HFFc6 (cell line): ENCODE measurements at places on chromosomes 16 and 17. TPM values are rescaled to one million over a fixed set of nuclear protein-coding genes. Genes with fewer than 3 reads are reported as not detected.

GRCh38 chr16:57242650-57243049 lies 2.4 kb upstream of the ARL2BP start:
- no peak overlapping the region for H3K4me3 ChIP-seq
- H3K27me3 ChIP-seq = peaks cover 2% of the 10 kb centered on the region
- no peak for DNase-seq
- no peak overlapping the region for H3K27ac ChIP-seq
- peaks cover 26% of the 10 kb centered on the region for H3K36me3 ChIP-seq
- H3K4me1 ChIP-seq = peaks cover 18% of the 10 kb centered on the region

DNA sequence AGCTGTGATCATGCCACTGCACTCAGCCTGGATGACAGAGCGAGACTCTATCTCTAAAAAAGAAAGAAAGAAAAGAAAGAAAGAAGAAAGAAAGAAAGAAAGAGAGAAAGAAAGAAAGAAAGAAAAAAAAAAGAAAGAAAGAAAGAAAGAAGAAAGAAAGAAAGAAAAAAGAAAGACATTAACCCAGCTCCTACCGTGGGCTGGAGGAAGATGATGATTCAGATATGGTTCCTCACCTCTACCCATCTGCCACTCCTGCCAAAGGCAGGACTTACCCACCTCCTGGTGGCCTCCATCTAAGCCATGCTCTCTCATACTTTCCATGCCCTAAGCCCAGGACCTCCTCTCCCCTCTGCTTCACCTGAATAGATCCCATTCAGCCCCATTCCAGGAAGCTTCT lies 93.3 kb upstream of the LHX1 start:
- DNase-seq = no peak
- H3K4me1 ChIP-seq = no peaks in the 10 kb centered on the region
- H3K27ac ChIP-seq = no peak overlapping the region
- H3K36me3 ChIP-seq = peaks cover 5% of the 10 kb centered on the region; the same call in 1 of the 2 replicates
- H3K4me3 ChIP-seq = no peak overlapping the region

- no peaks in the 10 kb centered on the region for H3K4me1 ChIP-seq
- H3K36me3 ChIP-seq = no peaks in the 10 kb centered on the region
- H3K4me3 ChIP-seq = no peak overlapping the region
Measured at GRCh38 chr16:71537643-71538042, 11.4 kb downstream of the CHST4 start.

DNA sequence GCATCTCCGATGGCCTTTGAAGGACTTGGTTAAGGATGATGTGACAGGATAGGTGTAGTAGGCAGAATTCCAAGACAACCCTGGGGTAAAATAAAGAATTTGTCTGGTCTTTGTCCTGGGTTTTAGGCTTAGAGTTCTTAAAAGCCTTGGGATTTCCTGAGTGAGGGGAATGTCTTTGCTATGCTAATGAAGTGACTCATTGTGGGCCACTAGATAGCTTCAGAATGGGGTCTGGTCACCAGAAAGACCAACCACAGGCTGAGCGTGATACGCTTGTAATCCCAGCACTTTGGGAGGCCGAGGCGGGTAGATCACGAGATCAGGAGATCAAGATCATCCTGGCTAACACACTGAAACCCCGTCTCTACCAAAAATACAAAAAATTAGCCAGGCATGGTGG lies 182.8 kb upstream of the TOX3 start:
- H3K27ac ChIP-seq = no peak overlapping the region
- H3K4me3 ChIP-seq = no peak overlapping the region
- DNase-seq = no peak
- peaks cover 4% of the 10 kb centered on the region; the same call in 1 of the 2 replicates for H3K36me3 ChIP-seq

- H3K4me3 ChIP-seq = no peak overlapping the region
- H3K4me1 ChIP-seq = no peaks in the 10 kb centered on the region
- no peaks in the 10 kb centered on the region for H3K36me3 ChIP-seq
- H3K27me3 ChIP-seq = no peaks in the 10 kb centered on the region; the same call in none of the 2 replicates
- DNase-seq = no peak
Measured at GRCh38 chr17:22703204-22703603, 1010.9 kb downstream of the KCNJ18 start.

DNA sequence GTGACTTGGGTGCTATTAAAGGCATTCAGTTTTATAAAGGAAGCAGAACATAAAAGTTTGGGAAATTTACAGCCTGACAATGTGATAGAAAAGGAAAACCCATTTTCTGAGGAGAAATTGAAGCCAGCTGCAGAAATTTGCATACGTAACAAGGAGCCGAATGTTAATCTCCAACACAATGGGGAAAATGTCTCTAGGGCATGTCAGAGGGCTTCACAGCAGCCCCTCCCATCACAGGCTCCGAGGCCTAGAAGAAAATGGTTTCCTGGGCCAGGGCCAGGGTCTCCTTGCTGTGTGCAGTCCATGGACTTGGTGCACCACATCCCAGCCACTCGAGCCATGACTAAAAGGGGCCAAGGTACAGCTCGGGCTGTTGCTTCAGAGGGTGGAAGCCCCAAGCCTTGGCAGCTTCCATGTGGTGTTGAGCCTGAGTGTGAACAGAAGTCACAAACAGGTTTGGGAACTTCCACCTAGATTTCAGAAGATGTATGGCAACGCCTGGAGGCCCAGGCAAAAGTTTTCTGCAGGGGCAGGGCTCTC lies 23.9 kb upstream of the TOM1L1 start:
- no peak overlapping the region for H3K4me3 ChIP-seq
- no peaks in the 10 kb centered on the region for H3K36me3 ChIP-seq
- DNase-seq = no peak
- no peaks in the 10 kb centered on the region for H3K4me1 ChIP-seq
- H3K27me3 ChIP-seq = no peaks in the 10 kb centered on the region; the same call in none of the 2 replicates
- no peak overlapping the region for H3K27ac ChIP-seq

- H3K4me1 ChIP-seq = no peaks in the 10 kb centered on the region
- H3K36me3 ChIP-seq = no peaks in the 10 kb centered on the region
- H3K27me3 ChIP-seq = peaks cover 1% of the 10 kb centered on the region; the same call in 1 of the 2 replicates
- H3K27ac ChIP-seq = no peak overlapping the region
- no peak for DNase-seq
- H3K4me3 ChIP-seq = no peak overlapping the region
Measured at GRCh38 chr16:1098266-1098991, 2.4 kb upstream of the C1QTNF8 start.

DNA sequence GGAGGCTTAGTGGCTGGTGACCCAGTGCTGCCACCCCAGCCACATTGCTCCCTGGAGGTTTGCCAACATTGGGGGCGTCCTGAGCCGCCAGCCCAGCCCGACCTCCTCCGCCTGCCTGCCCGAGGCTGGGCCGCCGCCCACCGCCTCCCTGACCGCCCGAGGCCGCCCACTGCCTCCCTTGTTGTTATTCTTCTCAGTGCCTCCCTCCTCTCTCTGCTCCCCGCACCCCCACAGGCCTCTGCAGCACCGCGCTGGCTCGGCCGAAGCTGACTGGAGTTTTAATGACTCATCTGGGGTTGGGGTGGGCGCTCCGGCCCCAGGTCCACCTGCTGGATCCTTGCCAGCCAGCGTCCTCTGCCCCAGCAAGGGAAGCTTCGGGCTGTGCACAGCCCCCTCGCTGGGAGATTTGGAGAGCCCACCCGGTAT lies 102.5 kb downstream of the RBFOX3 start:
- peaks cover 8% of the 10 kb centered on the region; the same call in 1 of the 2 replicates for H3K36me3 ChIP-seq
- peaks cover 3% of the 10 kb centered on the region; the same call in 1 of the 2 replicates for H3K27me3 ChIP-seq
- no peak for DNase-seq
- no peak overlapping the region for H3K4me3 ChIP-seq

DNA sequence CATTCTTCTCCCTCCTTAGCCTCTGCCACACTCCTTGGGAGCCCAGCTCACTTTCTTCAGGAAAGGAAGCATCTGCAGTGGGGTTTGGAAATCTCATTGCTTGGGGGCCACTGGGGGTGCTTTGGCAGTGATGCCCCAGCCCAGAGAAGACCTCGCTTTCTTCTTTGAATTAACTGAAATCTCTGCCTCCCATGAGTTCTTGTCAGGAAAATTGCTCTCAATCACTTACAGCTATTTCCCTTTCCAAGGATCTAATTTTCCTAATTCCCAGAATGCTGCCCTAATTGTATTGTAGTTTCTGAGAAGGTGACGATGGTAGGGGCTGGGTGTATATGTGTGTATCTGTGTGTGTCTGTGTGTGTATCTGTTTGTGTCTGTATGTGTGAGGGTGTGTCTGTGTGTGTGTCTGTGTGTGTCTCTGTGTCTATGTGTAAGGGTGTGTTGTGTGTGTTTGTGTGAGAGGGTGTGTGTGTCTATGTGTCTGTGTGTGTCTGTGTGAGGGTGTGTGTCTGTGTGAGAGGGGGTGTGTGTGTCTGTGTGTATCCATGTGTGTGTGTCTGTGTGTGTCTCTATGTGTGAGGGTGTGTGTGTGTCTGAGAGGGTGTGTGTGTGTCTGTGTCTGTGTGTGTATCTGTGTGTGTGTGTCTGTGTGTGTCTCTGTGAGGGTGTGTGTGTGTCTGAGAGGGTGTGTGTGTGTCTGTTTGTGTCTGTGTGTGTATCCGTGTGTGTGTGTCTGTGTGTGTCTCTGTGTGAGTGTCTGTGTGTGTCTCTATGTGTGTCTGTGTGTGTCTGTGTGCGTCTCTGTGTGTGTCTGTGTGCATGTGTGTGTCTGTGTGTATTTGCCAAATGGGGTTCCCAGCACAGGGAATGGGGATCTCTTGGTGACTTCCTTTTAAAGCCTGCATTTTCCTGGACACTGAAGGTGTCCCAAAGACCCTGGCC lies 83.5 kb upstream of the DNAJA2 start:
- peaks cover 19% of the 10 kb centered on the region for H3K27me3 ChIP-seq
- H3K4me3 ChIP-seq = no peak overlapping the region
- H3K36me3 ChIP-seq = no peaks in the 10 kb centered on the region

DNA sequence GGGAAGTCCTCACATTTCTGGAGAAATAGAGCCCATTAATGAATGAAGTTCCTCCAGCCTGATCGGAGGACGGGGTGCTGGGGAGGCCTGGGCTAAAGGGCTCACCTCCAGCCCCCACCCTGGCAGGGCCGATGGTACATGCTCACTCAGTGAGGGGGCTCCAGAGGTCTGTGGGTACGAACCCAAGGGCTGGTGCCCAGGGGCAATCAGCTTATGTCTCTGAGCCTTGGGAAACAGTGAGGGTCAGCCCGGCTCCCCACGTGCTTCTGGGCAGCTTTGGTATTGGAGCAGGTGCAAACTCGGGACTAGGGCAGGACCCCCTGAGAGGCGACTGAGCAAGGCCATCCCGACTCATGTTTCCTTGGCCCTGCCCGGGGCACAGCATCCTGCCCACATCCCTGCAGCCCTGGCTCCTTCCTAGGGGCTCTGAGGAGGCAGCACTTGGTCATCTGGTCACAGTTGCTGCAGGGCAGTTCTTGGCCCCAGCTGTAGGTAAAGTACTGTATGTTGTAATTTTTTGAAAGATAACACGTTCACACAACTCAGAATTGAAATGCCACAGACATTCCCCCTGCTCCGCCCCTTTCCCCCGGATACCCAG lies 969 bp upstream of the CETP start:
- peaks cover 3% of the 10 kb centered on the region for H3K27me3 ChIP-seq
- H3K4me1 ChIP-seq = peaks cover 25% of the 10 kb centered on the region
- H3K36me3 ChIP-seq = peaks cover 3% of the 10 kb centered on the region; the same call in 1 of the 2 replicates
- no peak overlapping the region for H3K4me3 ChIP-seq
- DNase-seq = no peak

GRCh38 chr17:8946476-8946875 lies 19.0 kb downstream of the PIK3R5 start:
- no peaks in the 10 kb centered on the region; the same call in none of the 2 replicates for H3K27me3 ChIP-seq
- 0 out of 2 replicates have a peak, but pooled peaks cover 4% of the 10 kb centered on the region for H3K36me3 ChIP-seq
- no peaks in the 10 kb centered on the region for H3K4me1 ChIP-seq

DNA sequence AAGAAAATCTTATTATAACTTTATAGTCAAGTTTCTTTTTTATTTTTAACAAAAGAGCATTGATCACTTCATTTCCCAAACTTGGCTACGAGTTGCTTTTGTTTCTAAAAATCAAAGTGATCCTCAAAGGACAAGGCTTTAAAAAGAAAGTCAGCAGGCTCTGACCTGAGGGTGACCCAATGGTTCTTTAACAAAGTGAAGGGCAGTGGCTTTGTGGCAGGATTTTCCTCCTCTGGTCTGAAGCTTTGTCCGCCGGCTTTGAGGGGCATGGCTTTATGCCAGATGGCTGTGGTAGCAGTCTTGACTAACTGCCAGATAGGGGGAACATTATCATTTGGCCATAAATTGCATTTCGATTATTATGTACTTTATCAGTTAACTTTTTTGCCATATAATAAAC lies 28.5 kb downstream of the IQCK start:
- H3K27ac ChIP-seq = no peak overlapping the region
- H3K4me1 ChIP-seq = peaks cover 13% of the 10 kb centered on the region
- no peak for DNase-seq
- H3K4me3 ChIP-seq = no peak overlapping the region
- no peaks in the 10 kb centered on the region for H3K36me3 ChIP-seq

TEX14 gene
- total RNA-seq = not detected in 3 replicates

FDXR gene
- total RNA-seq = 27.8 to 36.3 TPM (median 35.5 TPM) in 3 replicates

DNAH3 gene
- not detected in 3 replicates for total RNA-seq

CEP295NL gene
- 0.85 and 1.2 TPM in 2 replicates for total RNA-seq

PIK3R6 gene
- not detected in 3 replicates for total RNA-seq

NR1D1 gene
- 11.5 to 15.6 TPM (median 14.3 TPM) in 3 replicates for total RNA-seq

PGAP3 gene
- 9.9 to 16.8 TPM (median 12.5 TPM) in 3 replicates for total RNA-seq

WNT9B gene
- not detected in 3 replicates for total RNA-seq

SHISA6 gene
- not detected in 3 replicates for total RNA-seq

SOX8 gene
- total RNA-seq = 0.05 to 0.09 TPM (median 0.08 TPM) in 3 replicates
